ENCODE measurements at places on chromosomes 6 and 20.

DNA sequence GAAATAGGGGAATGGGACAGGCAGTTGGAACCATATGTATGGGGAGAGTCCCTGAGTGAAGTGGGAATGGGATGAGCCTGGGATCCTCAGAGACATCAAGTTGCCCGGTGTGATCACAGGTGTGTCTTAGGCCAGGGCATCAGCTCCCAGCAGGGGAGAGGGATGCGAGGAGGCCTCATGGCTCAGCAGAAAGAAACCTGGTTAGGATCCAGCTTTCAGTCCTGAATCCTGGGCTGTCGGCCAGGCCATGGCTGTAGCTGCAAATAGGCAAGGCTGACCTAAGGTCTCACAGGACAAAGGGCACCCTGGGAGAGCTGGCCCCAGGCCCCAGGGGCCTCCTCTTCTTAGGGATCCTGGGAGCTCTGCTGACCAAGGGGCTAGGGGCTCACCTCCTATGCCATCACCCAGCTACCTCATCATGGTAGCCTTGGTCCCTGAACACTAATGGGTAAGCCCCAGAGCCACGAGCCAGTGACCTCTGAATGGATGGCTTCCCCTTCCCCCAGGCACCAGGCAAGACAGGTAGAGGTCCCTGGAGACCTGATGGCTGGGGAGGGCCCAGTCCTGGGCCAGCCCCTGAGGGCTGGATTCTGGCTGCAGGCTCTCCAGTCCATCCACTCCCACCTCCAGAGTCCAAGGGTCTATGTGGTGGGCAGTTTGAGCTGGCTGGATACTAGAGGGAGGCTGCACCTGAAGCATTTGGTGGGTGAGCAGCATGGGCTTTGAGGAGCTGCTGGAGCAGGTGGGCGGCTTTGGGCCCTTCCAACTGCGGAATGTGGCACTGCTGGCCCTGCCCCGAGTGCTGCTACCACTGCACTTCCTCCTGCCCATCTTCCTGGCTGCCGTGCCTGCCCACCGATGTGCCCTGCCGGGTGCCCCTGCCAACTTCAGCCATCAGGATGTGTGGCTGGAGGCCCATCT lies at the start of gene SLC22A7:
SLC22A7 (plus strand) TSS at position 617 of the 921 bp plus-strand sequence; CDS start at position 716, 99 bp downstream.
- no peak for DNase-seq
- H3K4me3 ChIP-seq, result no peak within 1 kb of the TSS
- H3K4me1 ChIP-seq, result no peaks in the 10 kb centered on the region
- H3K27me3 ChIP-seq, result no peaks in the 10 kb centered on the region

DNA sequence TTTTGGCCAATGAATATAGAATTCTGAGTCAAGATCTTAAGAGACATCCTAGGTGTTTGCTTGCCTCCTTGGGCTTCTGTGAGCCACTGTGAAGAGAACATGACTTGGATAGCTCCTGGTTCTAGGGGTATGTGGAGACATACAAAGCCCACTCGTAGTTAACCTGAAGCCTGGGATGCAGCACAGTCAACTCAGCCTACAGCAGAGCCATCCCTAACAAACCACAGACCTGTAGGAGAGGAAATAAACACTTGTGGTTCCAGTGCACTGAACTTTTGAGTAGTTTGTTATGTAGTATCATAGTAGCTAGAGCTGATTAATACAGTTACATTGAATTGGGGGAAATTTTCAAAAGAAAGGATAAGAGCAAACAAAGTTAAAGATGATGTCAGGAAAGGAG lies 474.4 kb upstream of the HSF2 start:
- H3K27ac ChIP-seq, result no peak overlapping the region
- no peaks in the 10 kb centered on the region for H3K27me3 ChIP-seq
- H3K36me3 ChIP-seq, result no peaks in the 10 kb centered on the region

DNA sequence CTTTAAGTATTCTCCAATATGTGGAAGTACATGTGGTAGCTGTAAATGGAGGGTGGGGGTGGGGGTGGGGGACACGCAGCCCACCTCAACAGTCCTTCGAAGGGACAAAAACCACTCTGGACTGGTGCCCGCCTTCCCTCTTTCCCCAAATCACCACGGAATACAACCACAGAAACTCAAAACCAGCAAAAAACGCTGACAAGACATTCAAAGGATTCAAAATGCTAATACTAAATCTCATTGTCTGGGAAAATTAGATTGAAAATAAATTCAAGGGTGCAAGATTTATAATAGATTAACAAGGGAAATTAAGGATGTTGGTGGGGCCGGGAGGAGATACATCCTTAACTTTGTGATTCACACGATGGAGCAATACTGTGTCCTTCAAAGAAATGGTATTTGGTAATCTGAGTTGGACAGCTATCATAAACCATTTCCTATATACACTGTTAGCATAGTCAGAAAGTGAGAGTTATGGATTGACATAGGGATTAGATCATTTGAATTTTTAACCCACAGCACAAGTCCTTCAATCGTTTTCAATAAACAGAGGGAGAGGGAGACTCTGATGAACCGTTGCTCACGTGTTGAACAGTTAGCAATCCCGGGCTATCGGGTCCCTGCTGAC lies 766 bp upstream of the TBC1D22B start:
- no peaks in the 10 kb centered on the region for H3K36me3 ChIP-seq
- no peak for DNase-seq
- no peaks in the 10 kb centered on the region for H3K27me3 ChIP-seq
- peak overlapping the region; percentile 81 for H3K4me3 ChIP-seq

- no peak overlapping the region for H3K4me3 ChIP-seq
- no peaks in the 10 kb centered on the region for H3K27me3 ChIP-seq
- H3K4me1 ChIP-seq, result peaks cover 18% of the 10 kb centered on the region
- no peak for DNase-seq
- H3K36me3 ChIP-seq, result no peaks in the 10 kb centered on the region
Observed at GRCh38 chr6:52317841-52318581, 33.5 kb upstream of the MCM3 start.

All from Caco-2 (cell line).